ENCODE measurements at places on chromosomes 13 and 19. TPM values are rescaled to one million over a fixed set of nuclear protein-coding genes. Genes with fewer than 3 reads are reported as not detected.

Gene DMKN
- total RNA-seq: 3.4 TPM

Gene C5AR2
- 0.95 TPM for total RNA-seq

Gene HSPBP1
- 30.2 TPM for total RNA-seq

Gene CGB8
- total RNA-seq: not detected

Gene EPS8L1
- total RNA-seq: 1.9 TPM

All from Right ventricle myocardium inferior (tissue), 1 donor.